Aorta (tissue), 5 donors: ENCODE measurements at places on chromosomes 13 and 19. TPM values are rescaled to one million over a fixed set of nuclear protein-coding genes. Genes with fewer than 3 reads are reported as not detected.
A peak's percentile ranks its signal among the peaks of the same experiment; 100 is the strongest.

DNA sequence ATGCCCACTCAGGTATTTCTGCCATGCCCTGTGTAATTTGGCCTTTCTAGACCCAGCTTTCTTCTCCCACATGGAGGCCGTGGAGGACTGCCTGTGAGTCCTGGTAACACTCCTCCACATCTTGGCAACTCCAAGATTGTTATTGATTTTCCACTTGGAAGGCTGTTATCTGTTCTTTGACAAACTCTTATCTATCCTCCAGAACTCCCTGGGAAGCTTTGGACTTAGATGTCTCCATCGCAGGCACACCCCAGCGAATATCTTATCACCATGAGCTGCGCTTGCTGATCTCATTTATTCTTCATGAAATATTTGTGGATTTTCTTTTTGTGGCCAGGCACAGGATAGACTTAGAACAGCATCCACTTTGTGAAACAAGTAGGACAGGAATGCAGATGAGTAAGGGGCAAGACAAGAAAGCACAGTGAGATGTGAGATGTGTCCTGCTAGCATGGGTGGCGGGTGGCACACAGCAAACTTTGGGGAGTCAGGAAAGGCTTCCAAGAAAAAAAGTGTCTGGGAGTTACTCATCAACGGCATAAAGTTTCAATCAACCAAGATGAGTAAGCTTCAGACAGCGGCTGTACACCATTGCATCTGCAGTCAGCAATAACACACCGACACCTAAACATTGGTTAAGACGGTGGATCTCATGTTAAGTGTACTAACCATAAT, 84.5 kb upstream of the IRS2 start:
- DNase-seq = no peak

GRCh38 chr19:29664753-29665214, 477 bp upstream of the PLEKHF1 start:
- DNase-seq = no peak

DNA sequence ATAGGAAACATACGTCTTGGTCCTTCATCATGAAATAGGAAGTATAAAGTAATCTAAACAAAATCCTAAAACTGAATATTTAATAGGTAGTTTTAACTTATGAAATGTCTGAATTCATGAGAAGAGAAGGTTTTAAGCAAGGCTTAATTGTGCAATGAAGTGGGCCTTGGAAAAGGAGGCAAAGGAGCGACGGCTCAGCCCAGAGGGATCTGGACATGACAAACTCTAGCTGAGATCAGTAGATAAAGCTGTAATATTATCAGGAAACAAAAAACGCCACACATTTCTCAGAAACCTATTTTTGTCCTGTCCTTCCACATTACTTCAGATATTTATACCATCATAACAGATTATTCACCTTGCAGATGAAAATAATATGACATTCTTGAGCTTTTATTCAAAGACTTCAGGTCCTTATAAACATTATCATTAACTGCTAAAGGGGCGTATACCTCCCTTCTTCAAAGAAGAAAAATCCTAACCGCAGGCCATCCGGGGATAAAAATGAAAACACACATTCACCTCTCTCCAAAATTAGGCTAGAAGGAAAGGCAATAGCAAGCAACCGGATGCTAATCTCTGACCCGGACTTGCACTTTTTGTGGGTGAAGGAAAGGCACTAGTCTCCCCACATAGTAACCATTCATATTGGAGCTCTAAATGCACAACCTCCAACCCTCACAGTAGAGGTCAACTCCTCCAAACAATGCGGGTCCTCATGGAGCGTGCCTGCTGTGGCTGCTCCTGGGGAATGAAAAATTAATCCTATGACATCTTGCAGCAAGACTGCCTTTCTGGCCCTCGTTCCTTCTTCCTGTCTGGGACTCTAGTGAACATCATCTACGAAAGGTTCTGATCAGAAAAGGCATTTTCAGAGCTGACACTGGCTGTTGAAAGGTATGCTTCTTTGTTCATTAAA, 108.8 kb downstream of the TBC1D4 start:
- no peak for DNase-seq

DNA sequence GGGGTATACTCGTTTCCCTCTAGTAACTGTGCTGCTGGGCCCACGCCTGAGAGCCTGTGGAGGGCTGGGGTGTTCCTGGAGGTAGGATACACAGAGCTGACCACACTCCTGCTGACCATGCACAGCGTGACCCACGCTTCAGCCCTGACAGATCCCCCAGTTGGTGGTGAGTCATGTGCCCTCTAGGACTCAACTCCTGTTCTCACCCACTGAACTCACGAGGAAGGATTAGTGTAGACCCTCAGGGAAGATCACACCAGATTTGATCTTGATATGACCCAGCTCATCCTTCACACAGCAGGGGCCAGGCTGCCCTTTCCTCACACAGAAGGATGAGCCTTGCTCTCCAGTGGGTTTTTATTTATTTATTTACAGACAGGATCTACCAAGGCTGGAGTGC, 13.3 kb upstream of the ACP7 start:
- DNase-seq = no peak

GRCh38 chr19:2561895-2562294, 86.0 kb downstream of the GADD45B start:
- DNase-seq = peak; percentile 45

DNA sequence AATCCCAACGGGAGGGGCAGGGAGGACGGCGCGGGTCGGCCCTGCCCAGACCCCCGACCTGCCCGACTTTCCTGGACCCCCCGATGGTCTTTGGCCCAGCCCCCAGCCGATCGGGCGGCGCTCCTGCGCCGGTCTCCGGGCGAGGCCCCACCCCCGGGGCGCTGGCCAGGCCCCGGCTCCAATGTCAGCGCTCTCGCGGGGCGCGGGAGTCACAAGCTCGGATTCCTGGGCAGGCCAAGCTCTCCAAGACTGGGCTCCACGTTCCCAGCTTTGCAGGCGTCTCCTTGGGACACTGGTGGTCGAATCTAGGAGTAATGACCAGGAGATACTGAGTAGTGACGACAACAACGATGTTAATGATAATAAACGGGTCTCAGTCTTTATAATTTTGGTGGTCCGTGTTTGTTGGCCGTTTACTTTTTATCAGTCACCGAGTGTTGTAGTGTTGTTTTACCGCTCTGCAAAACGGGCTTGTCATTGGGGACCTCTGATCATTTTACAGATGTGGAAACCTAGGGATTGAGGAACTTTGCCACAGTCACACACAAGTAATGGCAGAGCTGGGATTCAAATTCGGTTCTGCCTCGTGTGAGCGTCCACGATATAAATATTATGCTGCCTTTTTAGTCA, 545 bp downstream of the RAD23A start:
- peak; percentile 92 for DNase-seq

FGF21 gene
- polyA plus RNA-seq = not detected

GRCh38 chr19:54024660-54025059, 33.2 kb downstream of the CACNG6 start:
- DNase-seq = no peak

CDC42EP5 gene
- polyA plus RNA-seq = 55.2 TPM

DNA sequence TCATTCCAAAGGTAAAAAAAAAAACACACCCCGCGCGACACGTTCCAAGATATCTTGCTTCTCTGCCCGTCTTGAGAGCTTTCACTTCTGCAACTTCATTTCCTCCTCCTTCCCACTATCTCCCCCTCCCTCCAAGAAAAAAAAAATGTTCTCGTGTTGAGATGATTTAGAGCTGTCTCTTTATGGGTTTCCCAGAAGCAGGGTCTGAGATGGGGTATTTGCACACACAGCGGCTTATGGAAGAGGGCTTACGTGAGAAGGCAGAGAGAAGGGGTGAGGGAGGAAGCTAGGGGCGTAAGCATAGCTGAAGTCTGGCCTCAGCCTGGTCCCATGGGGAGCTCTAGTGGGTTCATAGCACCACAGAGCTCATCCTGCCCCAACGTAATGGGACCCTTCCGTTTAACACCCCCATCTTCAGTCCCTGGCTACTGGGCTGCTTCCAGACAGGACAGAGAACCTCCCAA, 31.3 kb upstream of the USE1 start:
- DNase-seq = no peak

DNA sequence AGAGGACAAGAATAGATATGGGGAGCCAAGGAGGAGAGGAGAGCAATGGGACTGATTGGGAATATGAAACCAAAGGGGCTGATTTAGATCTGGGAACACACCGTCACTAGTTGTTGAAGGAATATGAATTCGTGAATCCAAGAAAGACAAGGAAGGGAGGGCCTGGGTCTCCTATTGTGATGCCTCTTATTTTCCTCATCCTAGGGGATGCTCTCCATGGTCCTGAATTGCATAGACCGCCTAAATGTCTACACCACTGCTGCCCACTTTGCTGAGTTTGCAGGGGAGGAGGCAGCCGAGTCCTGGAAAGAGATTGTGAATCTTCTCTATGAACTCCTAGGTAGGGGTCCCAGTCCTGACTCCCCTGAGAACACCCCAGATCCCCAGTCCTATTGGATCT, 21.5 kb downstream of the RYR1 start:
- DNase-seq = no peak

GRCh38 chr13:98099627-98100026, 43.3 kb upstream of the FARP1 start:
- DNase-seq = no peak

UPK1A gene
- 0.54 TPM for polyA plus RNA-seq

HMGB1 gene
- 389 TPM for polyA plus RNA-seq

GRCh38 chr13:20525144-20525600, 485 bp downstream of the CRYL1 start:
- DNase-seq = peak; percentile 81

DNA sequence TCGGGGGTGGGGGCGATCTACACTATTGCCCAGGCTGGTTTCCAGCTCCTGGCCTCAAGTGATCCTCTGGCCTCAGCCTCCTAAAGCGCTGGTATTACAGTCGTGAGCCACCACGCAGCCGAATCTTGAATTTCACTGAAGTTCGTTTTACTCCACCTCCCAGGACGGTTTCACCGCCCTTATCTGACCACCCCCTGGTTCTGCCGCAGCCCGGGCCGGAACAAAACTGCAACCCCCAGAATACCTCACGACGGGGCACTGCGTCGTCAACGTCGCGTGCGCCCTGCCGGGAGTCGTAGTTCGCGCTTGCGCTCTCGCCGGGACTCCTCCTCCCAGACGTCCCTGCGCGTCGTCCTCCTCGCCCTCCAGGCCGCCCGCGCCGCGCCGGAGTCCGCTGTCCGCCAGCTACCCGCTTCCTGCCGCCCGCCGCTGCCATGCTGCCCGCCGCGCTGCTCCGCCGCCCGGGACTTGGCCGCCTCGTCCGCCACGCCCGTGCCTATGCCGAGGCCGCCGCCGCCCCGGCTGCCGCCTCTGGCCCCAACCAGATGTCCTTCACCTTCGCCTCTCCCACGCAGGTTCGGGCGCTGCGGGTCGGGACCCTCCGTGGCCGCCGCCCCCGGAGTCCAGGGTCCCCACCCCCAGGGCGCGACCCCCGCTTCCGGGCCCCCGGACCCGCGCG, at the start of gene ATP5F1D:
Gene ATP5F1D (plus strand): TSS at position 335 of the 679 bp plus-strand sequence. CDS start 100 bp downstream, at position 435.
- DNase-seq = peak; percentile 97

ZSCAN4 gene
- polyA plus RNA-seq = 0.50 TPM

MEF2B gene
- 1.8 TPM for polyA plus RNA-seq

- no peak for DNase-seq
These were observed 1236.8 kb upstream of the SPRY2 start for GRCh38 chr13:81577601-81578195.
